ENCODE measurements at places on chromosomes 7 and 10. TPM values are rescaled to one million over a fixed set of nuclear protein-coding genes. Genes with fewer than 3 reads are reported as not detected.

GRCh38 chr7:134140889-134141867 lies 14.0 kb downstream of the LRGUK start:
- no peaks in the 10 kb centered on the region for H3K4me1 ChIP-seq
- no peaks in the 10 kb centered on the region for H3K27me3 ChIP-seq
- peak; percentile 52 for DNase-seq
- H3K4me3 ChIP-seq, result no peak overlapping the region
- no peaks in the 10 kb centered on the region for H3K36me3 ChIP-seq

DNA sequence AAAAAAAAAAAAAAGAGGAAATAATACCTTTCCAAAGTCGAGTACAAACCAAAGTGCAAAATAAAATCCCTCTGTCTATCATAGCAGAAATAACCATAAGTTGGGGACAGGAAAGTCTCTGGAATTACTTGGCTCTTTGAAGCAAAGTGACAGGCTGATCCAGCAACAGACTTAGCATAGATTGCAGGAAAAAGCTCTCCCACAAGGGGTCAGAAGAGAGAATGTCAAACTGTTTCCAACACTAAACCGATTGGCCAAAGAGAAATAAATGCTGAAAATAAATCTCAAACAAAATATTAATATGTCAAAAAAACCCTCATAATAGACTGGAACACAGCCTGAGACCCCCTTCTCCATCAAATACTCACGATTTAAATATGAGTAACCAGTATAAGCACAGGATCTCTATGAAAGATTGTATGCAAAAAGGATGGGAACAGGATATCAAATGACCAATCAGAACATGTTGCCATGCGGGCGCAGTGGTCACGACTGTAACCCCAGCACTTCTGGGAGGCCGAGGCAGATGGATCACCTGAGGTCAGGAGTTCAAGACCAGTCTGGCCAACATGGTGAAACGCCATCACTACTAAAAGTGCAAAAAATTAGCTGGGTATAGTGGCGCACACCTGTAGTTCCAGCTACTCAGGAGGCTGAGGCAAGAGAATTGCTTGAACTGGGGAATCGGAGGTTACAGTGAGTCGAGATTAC lies 1000.7 kb upstream of the LRRN3 start:
- no peaks in the 10 kb centered on the region for H3K27me3 ChIP-seq
- no peak overlapping the region for H3K4me3 ChIP-seq
- no peaks in the 10 kb centered on the region for H3K4me1 ChIP-seq
- no peak overlapping the region for H3K27ac ChIP-seq
- peak; percentile 10 for DNase-seq

DNA sequence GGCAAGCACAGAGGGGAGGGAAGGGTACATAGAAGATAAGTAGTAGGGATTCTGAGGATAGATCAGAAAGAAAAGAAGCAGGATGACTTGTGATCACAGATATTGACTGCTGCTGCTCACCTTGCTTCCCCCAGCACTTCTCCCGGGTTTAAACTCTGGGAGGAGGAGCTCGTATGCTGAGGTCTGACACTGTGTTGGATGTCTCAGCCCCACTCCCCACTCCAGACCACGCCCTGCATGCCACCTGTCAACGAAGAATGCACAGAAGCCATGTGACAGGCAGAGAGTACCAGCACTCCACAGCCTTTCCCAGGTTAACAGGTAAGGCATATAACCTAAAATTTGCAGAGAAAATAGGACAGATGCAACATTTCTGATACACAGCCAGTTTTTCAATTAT lies 388.9 kb downstream of the TNS3 start:
- DNase-seq, result no peak
- no peaks in the 10 kb centered on the region for H3K4me1 ChIP-seq
- no peak overlapping the region for H3K4me3 ChIP-seq
- peaks cover 2% of the 10 kb centered on the region for H3K27me3 ChIP-seq

GRCh38 chr10:105729428-105729827 lies 1088.3 kb downstream of the SORCS3 start:
- H3K36me3 ChIP-seq, result no peaks in the 10 kb centered on the region
- no peak overlapping the region for H3K4me3 ChIP-seq
- H3K27ac ChIP-seq, result no peak overlapping the region
- no peak for DNase-seq

DNA sequence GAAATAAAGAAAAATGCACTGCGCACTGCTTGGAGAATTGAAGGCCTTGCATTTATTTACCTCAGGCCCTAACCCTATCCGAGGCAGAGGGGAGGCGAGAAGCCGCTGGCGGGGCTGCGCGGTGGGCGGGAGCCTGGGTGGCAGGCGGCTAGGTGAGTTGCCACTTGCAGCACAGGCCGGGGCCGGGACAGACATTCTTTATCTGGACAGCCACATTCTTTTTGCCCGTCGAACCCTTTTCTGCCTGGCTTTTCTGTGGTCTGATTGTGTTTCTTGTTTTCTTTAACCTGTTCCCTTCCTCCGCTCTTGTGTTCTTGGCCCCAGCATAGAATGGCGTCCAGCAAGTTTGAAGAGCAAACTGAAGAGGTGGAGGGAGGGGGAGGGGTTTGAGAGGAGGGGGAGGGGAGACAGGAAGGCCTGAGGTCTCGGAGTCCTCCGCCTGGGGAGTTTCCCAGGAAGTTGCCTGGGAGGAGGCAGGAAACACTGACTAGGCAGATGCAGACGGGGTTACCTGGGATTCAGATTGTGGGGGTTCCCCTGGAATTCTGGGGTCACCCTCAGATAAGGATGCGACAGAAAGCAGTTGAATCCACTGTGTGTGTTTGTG lies 5.1 kb downstream of the SHH start:
- no peak for DNase-seq
- H3K36me3 ChIP-seq, result no peaks in the 10 kb centered on the region
- H3K4me1 ChIP-seq, result peaks cover 15% of the 10 kb centered on the region
- peaks cover 99% of the 10 kb centered on the region for H3K27me3 ChIP-seq
- H3K27ac ChIP-seq, result no peak overlapping the region

DNA sequence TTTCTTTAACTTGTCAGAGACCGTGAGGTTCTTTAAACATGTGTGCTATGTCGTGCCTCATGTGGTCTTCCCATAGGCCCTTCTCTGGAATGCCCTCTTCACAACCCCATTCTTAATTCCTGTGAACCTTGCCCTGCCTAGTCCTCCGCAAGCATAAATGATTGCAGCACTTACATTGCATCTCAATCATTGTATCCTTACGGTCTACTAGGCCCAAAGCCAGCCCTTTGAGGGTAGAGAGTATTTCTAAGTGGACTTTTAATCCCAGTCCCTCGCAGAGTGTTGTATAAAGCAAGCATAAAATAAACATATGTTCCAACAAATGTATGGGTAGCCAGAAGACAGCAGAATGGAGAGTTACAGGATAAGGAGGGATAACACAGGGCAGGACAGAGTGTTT lies 92.1 kb upstream of the FAM133B start:
- peaks cover 25% of the 10 kb centered on the region for H3K4me1 ChIP-seq
- H3K4me3 ChIP-seq, result no peak overlapping the region
- H3K36me3 ChIP-seq, result peaks cover 14% of the 10 kb centered on the region

DNA sequence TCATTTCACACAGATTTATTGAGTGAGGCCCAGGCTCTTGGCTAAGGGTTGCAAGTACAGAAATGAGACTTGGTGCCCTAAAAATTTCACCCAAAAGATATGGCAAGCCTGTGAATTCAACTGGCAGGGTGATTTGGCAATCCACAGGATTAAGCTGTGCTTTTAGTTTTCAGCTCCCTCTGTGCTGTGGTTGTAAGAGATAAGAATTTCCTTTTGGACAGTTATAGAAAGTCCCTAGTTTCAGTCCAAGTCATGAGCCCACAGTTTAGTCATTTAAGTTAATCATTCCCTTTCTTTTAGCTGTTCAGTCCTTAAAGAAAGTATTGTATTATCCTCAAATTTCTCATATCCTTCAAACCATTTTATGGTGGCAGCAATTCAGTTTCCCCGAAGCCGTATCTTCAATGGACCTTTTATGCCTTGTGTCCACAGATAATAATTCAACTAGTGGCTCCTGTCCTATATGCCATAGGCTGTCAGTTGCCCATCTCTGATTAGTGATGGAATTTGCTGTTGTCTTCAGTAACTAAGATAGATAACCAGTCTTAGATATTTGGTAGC lies 73.4 kb upstream of the NAMPT start:
- H3K4me1 ChIP-seq, result no peaks in the 10 kb centered on the region
- H3K4me3 ChIP-seq, result no peak overlapping the region
- no peaks in the 10 kb centered on the region for H3K27me3 ChIP-seq
- no peak for DNase-seq

DNA sequence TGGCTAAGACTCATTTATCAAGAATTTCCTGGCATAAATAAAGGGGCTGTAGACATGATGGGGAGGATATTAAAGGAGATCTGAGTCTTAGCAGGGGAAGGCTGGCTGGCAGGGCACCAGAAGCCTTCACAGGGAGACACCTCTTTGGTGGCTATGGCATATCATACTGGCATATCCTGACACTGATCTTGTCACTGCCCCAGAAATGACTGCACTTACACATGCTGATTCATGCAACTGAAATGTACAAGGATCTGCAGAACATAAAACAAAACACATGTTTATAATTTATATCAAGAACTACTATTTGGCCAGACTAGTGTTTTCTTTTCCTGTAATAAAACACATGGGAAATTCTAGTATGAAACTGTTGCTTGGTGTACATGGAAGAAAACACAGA lies 5.5 kb upstream of the LIPN start:
- H3K27me3 ChIP-seq, result no peaks in the 10 kb centered on the region
- no peak for DNase-seq
- no peak overlapping the region for H3K4me3 ChIP-seq
- no peak overlapping the region for H3K27ac ChIP-seq

Gene FAM25G
- total RNA-seq, result 1.2 TPM

Gene AFAP1L2
- 15.8 TPM for total RNA-seq

Gene SPDYE3
- not detected for total RNA-seq

Gene C10orf62
- not detected for total RNA-seq

Gene PI4K2A
- total RNA-seq, result 8.9 TPM

Gene MYO1G
- total RNA-seq, result 47.0 TPM

Gene NPTX2
- 0.47 TPM for total RNA-seq
